ENCODE measurements at places on chromosomes 16 and 17.

- no peak for DNase-seq
Measured at GRCh38 chr17:45889579-45889978, 4.8 kb upstream of the MAPT start.

DNA sequence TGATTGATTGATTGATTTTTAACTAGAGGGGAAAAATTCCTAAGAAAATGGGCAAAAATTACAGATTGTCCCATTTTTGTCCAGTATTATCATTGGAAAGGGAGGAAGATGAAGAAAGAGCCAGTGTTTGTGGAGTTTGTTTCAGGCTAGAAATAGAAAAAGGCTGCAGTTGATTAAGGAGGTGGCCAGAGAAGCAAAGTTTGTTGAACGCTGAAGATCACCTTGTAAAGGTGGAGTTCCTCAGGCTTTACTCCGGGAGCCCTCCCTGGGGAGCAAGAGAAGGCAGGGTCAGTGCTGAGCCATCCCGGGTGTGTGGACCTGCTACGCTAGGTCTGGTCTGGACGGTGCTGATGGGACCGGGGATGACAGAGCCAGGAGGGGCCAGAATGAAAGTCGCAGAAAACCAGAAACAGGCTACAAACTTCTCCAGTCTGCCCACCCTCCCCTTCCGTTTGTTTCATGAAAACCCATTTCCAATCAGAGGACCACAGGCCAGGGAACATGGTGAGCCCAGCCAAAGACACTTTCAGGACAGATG, 222.6 kb upstream of the FOXF1 start:
- DNase-seq = no peak

GRCh38 chr16:67277999-67278772, 1.1 kb upstream of the PLEKHG4 start:
- DNase-seq = no peak

- no peak for DNase-seq
Measured at GRCh38 chr17:37492167-37492566, 2.5 kb downstream of the DUSP14 start.

GRCh38 chr16:70610273-70611223, 35.8 kb upstream of the IL34 start:
- no peak for DNase-seq

- DNase-seq = no peak
Measured at GRCh38 chr16:78762222-78762621, 662.8 kb downstream of the WWOX start.

- DNase-seq = peak; percentile 41
Measured at GRCh38 chr17:57396511-57396921, 140.2 kb downstream of the MSI2 start.

GRCh38 chr17:1365445-1366039, 34.5 kb downstream of the YWHAE start:
- peak; percentile 76 for DNase-seq

GRCh38 chr16:23160082-23160481, 10.8 kb upstream of the USP31 start:
- no peak for DNase-seq

GRCh38 chr16:31179747-31180459, at the start of gene FUS:
Gene FUS, plus strand, starts transcription at chr16:31180139. Its CDS starts 76 bp downstream, at chr16:31180215.
- peak; percentile 94 for DNase-seq

- DNase-seq = no peak
Measured at GRCh38 chr17:39599665-39600231, 8.0 kb downstream of the NEUROD2 start.

DNA sequence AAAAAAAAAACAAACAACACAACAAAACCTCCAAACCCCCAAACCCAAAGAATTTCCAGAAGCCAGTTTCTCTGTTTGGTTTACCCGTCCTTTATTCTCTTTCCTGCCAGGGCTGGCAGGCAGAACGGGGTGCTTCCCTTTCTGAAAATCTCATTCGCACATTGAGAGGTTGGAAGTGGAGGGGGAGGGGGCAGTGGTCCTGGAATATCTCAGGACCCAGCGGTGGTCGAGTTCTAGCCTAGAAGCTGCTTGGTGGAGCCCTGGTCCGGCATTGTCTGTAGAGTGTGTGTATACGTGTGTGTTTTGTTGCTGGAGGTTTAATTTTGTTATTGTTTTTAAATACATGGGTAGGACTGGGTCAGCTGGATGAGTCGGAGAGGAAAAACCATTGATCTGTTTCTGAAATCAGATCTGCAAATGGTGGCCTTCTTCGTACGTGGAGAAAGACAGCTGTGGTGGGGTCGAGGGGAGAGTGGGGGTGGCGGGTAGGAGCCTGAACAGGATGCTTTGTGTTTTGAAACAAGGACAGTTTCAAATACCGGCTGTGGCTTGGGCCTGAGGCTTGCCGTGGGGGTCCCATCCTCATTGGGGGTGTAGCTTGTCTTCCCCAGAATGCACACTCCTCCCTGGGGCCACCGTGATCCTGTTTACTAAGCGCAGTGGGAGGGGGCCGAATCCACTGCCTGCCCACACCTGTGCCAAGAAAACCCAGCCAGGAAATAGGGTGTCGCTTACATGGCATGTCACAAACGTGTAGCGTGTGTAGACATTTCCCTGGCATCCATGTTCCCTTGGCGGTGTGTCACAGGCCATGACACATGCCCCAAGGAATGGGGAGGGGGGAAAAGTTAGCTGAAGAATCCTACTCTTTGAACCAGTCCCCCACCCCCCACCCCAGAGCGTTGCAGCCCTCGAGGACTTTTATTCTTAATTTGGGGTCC, 1.6 kb downstream of the CMIP start:
- DNase-seq = no peak

- DNase-seq = no peak
Measured at GRCh38 chr17:56987283-56987834, 9.4 kb downstream of the SCPEP1 start.

DNA sequence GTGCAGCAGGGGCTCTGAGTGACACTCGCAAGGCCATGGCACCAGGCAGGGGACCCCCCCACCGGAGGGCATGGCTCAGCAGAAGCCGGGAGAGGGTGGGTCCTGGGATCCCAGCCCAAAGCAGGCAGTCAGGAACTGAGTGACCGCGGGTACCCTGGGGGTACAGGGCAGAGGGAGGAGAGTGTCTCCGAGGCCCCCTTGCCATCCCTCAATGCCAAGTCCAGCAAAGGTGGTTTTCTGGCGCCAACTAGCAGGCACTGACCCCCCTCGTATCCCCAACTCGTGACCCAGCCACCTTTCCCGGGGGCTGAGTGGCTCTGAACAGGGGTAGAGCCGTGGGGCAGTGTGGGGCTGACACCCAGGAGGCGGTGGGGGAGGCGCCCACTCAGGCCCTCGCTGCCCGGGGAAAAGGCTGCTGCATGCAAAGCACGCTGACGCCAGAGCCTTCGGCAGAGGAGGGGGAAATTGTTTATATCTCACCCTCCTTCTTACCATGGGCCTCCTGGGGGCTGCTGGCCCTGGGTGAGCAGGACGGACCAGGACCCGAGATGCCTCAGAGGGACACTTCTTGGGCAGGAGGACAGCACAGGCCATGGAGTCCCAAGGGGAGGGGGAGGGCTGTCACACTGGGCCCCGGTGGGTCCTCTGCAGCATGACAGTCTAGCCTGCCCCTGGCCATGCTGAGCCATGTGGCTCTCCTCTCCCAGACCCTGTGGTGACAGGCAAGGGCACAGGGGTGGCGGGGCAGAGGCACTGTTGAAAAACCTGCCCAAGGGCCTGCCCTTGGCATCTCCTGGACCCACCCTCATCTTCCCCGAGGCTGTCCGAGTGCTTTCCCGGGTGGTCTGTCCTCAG, 14.6 kb upstream of the ENPP7 start:
- DNase-seq = no peak

DNA sequence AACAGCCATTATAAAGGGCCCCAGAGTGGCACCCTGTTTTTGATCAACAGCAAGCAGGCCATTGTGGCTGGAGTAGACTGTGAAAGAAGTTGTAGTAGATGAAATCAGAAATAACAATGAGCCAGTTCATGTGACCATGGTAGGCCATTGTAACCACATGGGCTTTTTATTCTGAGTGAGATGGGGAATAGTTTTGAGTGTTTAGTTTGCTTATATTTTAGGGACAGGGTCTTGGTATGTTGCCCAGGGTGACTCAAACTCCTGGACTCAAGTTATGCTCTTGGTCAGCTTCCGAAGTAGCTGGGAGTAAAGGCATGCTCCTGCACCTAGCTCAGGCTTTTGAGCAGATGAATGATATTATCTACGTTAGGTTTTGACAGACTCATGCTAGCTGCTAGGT, 12.0 kb downstream of the CBFB start:
- DNase-seq = no peak

GRCh38 chr16:11198828-11199227, 57.2 kb downstream of the SOCS1 start:
- no peak for DNase-seq

DNA sequence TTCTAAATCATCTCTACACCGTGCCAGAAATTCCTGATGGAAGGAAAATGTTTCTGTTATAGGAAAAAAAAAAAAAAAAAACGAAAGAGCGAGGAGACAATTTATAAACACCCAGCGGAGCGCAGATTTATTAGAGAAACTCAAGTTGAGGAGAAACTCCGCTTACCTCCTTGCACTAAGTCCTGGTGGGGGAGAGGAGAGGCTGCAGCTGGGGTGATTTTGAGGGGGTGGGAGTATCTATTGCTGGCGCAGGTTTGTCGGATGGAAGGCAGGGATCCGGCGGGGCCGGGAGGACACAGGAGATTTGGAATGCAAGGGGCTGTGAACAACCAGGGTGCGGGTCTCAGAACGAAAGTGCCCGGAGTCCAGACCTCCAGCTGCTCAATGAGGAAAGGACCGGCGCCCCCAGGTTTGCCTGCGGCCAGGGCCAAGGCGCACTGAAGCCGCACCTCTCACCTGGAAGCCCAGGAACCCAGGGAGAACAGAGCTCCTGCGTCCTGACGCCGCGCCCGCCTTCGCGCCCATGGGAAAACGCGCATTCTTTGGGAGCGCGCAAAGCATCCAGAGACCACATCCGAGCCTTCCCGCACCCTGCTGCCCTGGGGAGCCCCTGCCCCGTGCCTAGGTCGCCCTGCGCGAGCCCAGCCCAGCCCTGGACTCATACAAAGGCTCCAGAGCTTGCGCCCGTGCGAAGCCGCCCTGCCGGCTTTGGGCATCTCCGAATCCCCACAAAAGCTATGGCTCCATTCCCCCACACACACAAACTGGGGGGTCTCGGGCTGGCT, 2.6 kb upstream of the HOXB8 start:
- no peak for DNase-seq

DNA sequence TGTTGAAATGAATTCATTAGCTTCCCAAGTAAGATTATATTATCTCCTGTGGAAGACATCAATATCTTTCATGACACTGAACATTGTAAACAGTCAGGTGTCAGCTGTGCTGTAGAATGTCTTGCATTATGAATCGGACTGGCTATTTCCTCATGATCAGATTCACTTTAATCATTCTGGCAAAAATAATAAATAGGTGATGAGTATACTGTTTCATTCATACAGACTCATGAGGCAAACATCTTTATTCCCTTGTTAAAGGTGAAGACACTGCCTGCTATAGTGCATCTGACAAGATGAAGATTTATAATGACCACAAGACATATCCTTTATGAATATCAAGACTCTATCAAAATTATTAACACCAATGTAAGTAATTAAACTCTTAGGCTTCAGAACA, 51.3 kb upstream of the ARL6IP1 start:
- DNase-seq = no peak

DNA sequence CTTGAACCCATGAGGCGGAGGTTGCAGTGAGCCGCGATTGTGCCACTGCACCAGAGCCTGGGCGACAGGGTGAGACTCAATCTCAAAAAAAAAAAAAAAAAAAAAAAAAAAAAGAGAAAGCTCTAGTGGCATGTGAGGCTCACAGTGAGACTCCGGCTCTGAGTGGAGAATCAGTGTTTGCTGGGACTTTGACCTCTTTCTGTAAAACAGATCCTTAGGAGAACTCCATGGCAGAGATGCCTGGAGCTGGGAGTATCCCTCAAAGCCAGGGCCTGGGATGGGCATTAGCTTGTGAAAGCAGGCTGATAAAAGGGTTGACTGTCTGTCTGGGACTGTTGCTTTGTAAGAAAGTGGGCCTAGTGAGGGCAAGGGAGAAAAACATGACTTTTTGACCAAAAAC, 46.4 kb downstream of the ZNF207 start:
- no peak for DNase-seq

DNA sequence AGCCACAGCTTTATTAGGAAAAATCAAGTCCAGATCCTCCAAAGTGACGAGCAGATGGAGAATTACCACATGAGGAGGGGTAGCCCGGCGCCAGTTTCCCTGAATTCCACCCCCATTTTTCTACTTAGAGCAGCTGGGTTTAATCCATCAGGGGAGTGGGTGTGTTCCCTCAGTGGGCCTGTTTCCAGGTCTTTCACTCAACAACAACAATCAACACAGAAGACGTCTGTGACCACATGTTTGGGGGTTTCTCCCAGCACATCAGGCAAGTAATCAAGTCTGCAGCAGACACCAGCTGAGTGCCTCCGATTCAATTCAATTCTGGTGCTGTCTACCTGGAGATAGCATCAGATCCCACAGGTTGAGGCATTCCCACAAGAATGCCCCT, 6.8 kb downstream of the SLC6A2 start:
- DNase-seq = no peak

DNA sequence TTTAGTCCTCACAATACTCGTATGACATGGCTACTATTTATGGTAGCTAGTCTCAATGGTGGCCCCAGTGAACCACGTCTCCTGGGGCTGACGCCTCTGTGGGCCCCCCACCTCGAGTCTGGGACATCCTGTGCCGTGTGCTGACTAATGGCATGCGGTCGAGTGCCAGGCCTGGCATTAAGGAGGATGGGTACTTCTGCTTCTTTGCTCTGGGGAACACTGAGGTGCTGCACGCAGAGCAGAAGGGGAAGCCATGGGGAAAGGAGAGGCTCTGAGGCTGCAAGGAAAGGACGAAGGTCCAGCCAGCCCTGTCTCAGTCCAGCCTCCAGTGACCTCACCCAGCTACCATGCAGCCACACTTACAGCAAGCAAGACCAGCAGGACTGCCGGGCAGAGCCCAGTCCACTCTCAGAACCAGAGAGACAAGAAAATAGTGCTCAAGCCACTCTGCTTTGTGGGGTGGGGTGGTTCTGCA, 5.7 kb upstream of the MPRIP start:
- peak; percentile 94 for DNase-seq

DNA sequence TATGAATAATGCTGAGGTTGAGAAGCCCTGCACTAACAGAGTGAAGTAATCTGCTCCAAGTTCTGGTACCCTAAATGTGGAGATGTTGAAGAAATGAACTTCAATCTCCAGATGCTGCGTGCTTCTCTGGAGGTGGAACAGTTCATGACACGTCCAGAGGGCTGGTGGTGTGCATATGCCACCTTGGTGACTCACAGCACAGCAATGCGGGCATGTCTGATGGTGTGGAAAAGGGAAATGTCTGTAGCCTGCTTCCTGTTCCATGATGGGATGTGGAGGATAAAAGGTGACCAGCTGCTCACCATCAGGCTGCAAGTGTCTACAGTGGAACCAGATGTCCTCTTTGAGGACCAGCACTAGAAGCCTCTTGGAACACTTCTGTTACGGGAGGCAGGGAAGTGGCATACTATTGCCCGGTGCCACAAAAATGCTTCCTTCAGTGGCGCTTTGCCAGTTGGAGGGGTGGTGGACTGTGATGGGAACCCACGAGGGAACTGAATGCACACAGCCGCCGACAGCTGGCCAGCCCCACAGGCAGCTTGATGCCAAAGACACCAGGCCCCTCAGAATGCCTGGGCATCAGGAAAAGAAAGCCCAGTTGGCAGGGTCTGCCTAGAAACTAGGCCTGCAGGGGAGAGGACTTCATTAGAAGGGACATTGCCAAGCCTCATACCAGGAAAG, 19.9 kb downstream of the SNX11 start:
- DNase-seq = no peak
